Stimulated activated CD8-positive, alpha-beta memory T cell treated with anti-CD3 and anti-CD28 coated beads, Interleukin-15, amount 100 ng/mL, for 24 hours (primary cell): ENCODE measurements at places on chromosomes 3 and 15.

GRCh38 chr3:9135526-9135925 lies 113.9 kb downstream of the SRGAP3 start:
- DNase-seq = no peak

GRCh38 chr3:179174316-179174715 lies 26.2 kb downstream of the PIK3CA start:
- no peak for DNase-seq

- DNase-seq = no peak
These were observed 1.3 kb upstream of the IL12A start for GRCh38 chr3:159987291-159987711.

DNA sequence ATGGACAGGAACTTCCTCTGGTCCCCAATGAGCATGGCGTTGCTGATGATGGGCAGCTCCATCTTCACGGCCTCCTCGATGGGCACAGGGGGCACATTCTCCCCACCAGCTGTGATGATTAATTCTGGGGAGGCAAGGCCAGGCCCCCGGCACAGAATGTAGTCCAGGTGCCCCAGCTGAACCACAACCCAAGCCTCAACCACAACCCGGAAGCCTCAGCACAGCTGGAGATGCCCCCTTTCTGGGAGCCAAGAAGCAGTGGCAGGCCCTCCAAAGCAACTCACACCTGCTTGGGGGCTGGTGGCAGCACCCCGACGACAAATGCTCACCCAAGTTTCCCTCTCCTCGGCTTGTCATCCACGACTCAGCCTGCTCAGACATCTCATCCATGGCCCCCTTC lies 25.2 kb downstream of the IDH3A start:
- no peak for DNase-seq

DNA sequence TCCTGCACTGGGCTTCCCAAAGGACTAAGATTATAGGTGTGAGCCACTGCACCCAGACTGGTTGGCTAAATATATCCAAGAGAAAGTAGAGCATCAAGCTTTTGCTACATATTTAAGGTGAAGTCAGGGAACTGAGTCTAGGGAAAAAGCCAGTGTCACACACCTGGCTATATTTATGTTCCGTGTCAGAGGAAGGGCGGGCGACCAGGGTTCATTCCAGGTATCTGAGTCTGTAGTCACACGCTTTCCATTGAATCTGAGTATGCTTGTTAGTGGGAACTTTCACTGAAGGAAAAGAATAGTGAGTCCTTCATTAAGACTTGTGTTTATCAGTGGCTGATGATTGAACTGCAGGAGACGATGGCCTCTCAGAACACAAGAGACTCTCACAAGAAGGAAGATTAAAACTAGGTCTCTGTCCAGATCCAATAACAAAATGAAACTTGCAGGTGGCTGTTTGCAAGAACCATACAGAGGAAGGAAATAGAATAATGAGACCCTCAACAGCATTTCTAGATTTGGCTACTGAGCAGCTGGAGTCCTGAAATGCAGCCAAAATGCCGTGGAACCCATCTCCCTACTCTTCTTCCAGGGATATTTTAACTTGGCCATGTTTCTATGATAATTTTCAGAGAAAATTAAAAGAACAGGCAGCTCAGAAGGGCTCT lies 276.3 kb downstream of the THSD4 start:
- no peak for DNase-seq

DNA sequence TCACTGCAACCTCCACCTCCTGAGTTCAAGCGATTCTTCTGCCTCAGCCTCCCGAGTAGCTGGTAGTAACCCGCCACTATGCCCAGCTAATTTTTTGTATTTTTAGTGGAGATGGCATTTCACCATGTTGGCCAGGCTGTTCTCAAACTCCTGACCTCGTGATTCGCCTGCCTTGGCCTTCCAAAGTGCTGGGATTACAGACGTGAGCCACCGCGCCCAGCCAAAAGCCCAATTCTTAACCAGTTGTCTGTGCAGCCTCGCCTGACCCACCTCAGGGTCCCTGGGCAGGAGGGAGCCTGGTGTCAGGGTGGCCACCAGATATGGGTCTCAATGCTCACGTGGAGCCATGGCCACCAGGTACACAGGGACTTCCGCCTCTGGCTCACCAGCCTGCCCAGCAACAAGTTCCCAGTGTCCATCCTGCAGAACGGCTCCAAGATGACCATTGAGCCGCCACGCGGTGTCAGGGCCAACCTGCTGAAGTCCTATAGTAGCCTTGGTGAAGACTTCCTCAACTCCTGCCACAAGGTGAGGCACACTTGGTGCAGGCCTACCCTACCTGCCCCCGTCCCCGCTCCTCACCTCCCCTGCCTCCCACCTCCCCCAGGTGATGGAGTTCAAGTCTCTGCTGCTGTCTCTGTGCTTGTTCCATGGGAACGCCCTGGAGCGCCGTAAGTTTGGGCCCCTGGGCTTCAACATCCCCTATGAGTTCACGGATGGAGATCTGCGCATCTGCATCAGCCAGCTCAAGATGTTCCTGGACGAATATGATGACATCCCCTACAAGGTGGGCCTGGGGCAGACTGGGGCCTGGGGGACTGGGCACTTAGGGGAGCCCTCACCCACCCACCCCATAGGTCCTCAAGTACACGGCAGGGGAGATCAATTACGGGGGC lies 48.6 kb downstream of the SEMA3G start:
- DNase-seq = no peak

- DNase-seq = no peak
These were observed 3.6 kb downstream of the POU1F1 start for GRCh38 chr3:87272718-87273341.

GRCh38 chr3:31974471-31974870 lies 6.6 kb downstream of the OSBPL10 start:
- no peak for DNase-seq

GRCh38 chr3:113273011-113273410 lies 61.7 kb downstream of the BOC start:
- DNase-seq = no peak

- DNase-seq = no peak
These were observed 10.6 kb upstream of the STT3B start for GRCh38 chr3:31522152-31522551.
